ENCODE measurements at places on chromosomes 13 and 19. TPM values are rescaled to one million over a fixed set of nuclear protein-coding genes. Genes with fewer than 3 reads are reported as not detected.

Gene NDUFA13
- 50.8 TPM for total RNA-seq

Gene PRR22
- 0.30 TPM for total RNA-seq

Gene ZNF799
- total RNA-seq: 5.5 TPM

Gene FSD1
- total RNA-seq: 34.1 TPM

Gene ZNF418
- total RNA-seq: 2.1 TPM

Gene ZNF730
- 2.4 TPM for total RNA-seq

Gene RAB3A
- under 0.01 TPM for total RNA-seq

All from epithelial cell of umbilical artery (primary cell).